ENCODE measurements at places on chromosomes 11 and 22.

- no peak for DNase-seq
Measured at GRCh38 chr11:2842876-2843275, 42.7 kb downstream of the CDKN1C start.

DNA sequence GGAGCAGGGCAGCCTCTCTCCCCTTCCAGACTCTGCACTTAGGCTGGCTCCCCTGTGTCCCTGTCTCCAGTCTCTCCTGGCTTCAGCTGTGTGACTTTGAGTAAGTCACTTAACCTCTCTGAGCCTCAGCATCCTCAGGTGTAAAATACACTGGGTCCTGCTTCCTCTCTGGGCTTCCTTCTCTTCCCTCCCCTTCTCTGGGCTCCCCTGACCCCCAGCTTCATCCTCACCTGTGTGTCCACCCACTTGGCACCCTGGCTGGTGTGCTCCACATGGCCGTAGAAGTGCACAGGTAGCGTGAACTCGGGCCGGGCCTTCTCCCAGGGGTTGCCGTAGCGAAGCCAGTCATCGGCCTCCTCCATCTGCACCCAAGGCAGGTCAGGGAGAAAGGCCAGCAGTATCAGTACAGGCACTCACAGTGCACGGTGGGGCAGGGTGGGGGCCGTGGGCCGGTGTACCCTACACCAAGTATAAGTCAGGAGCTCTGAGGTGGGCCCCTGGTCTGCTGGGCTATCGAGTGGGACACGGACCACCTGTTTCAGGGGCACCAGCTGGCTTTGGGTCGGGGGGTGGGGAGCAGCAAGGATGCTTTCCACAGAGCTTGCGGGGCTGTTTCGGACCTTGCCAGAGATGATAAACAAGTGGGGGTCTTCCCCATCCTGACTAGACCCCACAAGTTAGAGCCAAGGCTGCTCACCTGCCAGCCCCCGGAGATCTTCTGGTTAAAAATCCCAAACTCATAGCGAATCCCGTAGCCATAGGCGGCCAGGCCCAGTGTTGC is 2.0 kb downstream of the PYGM start:
- DNase-seq = no peak

DNA sequence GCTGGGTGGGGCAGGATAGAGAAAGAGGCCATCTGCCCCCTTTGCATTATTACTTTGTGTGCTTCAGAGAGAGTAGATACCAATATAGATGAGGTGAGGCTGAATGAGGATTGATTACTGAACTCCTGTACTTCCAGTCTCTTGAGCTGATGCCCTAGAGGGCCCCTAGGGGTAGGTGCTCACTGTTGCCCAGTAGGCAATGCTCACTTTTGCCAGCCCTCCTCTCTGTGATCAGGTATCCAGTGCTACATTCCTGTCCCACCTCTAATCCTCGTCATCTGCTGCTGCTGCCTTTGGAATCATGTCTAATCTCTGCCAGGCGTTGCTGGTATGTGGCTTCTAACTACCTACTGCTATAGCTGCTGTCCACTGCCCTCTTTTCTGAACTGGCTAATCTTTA is 57.2 kb downstream of the CCDC83 start:
- DNase-seq = no peak

- DNase-seq = no peak
Measured at GRCh38 chr22:47012589-47013370, 250.3 kb downstream of the TBC1D22A start.

DNA sequence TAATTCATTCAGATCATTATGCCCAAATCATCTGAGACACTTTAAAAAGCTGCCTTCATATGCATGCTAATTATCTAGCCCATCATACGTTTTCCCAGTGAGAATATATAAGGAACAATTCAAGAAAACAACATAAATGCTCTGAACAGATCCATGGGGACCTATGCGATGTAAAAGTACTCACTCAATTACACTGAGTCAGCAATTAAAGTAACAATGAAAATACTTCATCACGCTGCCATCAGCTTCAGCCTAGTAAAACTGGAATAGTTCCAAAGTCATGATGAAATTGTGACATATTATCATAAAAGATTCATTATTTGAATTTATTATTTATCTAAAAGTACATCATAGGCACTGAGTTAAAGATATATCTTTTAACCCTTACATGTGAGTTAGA is 3.7 kb upstream of the OR8K5 start:
- no peak for DNase-seq
